ENCODE measurements at places on chromosomes 12 and 14.

DNA sequence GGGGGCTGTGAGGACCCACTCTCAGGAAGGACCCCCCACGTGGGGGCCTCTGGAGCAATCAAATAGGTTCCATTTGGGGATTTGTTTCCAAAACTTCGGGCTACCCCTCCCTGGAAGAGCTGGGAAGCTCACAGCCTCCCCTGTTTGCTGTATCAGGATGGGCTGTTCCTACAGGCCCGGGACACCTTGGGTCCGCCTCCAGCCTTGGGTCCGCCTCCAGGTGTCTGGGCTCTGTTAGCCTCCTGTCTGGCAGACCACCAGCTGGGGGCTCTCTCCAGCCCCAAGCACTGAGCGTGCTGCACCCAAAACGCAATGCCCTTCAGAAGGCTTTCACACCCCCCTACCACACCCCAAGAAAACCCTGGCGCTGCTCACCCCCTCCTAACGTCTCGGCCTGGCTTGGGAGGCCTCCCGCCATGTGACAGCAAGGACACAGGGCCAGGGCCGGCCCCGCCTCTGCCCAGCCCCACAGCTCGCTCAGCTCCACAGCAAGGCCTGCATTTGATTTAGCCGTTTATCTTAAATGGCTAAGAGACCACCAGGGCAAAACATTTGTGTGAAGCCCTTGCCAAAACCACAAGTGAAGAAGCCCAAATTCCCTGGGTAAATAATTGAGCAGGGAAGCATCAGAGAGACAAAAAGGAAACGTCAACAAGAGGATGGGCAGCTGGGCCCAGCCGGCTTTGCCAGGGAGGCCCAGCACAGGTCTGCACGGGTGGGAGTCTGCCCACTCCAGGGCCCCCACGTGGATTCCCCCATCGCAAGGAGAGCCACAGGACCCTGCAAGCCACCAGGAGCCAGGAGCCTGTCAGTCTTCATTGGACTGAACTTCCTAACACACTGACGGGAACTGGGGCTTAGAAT is 39.9 kb downstream of the BCL11B start:
- DNase-seq, result no peak

DNA sequence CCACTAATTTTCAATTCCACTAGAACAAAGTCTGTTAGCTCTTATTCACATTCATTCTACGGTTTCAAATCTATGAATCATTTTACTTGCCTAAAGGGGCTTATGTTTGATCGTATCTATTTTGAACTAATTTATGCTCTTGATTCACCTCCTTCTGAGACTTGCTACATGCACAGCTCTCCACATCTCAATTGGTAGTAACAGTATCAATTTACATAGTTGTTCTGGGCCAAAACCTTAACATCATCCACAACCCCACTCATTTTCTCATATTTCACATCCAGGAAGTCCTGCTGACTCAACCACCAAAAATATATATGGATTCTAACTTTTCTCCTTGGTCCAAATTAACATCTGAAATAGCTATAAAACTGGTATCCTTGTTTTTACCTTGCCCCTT is 208.6 kb downstream of the RASSF9 start:
- no peak for DNase-seq

GRCh38 chr14:96991226-96991625 is 194.0 kb downstream of the VRK1 start:
- no peak for DNase-seq

DNA sequence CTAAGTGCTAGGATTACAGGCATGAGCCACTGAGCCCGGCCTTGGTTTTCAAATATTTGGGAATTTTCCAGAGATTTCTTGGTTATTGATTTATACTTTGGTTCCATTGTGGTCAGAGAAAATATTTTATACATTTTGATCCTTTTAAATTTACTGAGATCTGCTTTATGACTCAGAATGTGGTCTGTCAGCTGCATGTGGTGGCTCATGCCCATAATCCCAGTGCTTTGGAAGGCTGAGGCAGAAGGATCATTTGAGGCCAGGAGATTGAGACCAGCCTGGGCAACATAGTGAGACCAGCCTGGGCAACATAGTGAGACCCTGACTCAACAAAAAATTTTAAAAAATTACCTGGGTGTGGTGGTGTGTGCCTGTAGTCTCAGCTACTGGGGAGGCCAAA is 49.8 kb downstream of the ADCK1 start:
- no peak for DNase-seq

DNA sequence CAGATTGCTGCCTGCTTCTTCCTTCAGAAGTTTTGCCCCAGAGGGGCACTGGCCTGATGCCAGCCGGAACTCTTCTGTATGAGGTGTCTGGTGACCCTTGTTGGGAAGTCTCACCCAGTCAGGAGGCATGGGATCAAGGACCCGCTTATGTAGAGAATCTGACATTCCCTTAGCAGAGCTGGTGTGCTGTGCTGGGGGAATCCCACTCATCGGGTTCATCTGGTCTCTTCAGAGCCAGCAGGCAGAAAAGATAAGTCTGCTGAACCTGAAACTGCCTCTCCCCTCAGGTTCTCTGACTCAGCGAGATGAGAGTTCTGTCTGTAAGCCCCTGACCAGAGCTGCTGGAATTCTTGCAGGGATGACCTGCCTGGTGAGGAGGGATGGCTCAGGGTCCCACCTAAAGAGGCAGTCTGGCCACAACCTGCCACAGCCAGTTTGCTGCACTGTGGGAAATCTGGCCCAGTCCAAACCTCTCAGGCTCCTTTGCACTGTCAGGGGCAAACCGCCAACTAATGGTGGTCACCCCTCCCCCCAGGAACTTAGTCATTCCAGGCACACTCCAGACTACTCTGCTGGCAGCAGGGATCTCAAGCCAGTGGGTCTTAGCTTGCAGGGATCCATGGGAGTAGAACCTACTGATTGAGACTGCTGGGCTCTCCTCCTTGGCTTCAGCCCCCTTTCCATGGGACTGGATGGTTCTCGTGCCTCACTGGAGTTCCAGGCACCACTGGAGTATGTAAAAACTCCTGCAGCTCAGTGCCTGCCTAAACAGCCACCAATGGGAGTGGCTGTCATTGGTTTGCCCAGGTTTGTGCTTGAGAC is 4.1 kb downstream of the CLEC2D start:
- DNase-seq, result peak; percentile 50

DNA sequence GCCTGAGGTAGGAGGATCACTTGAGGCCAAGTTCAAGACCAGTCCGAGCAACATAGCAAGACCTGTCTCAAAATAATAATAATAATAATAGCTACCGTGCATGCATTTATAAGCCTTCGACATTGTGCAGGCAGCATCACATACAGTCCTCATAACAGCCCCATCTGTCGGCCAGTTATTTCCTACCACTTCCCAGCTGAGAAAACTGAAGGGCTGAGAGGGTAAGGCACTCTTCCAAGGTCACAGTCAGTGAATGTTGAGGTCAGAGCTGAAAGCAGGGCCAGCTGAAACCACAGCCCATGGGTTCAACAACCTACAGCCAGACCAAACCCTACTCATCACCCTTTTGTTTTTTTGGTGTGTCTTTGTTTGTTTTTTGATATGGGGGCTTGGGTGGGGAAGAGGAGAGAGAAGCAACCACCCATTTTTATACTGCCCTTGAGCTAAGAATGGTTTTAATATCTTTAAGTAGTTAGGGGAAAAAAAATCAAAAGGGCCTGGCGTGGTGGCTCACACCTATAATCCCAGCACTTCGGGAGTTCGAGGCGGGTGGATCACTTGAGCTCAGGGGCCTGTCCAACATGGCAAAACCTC is 16.8 kb upstream of the ITPK1 start:
- DNase-seq, result no peak

Measured in stimulated activated CD8-positive, alpha-beta memory T cell treated with anti-CD3 and anti-CD28 coated beads, Interleukin-4, amount 100 ng/mL, for 24 hours (primary cell).